Diencephalon (tissue), 1 donor: ENCODE measurements at places on chromosomes 2 and 18. TPM values are rescaled to one million over a fixed set of nuclear protein-coding genes. Genes with fewer than 3 reads are reported as not detected.

PRKAG3 gene
- total RNA-seq: not detected

CFC1 gene
- 9.2 TPM for total RNA-seq

IL36A gene
- not detected for total RNA-seq

DSG4 gene
- not detected for total RNA-seq

DSG3 gene
- not detected for total RNA-seq

CABYR gene
- total RNA-seq: 19.6 TPM

IL1A gene
- 0.92 TPM for total RNA-seq

SOX11 gene
- total RNA-seq: 246 TPM

PPP1R1C gene
- 3.9 TPM for total RNA-seq

IL1B gene
- total RNA-seq: 1.2 TPM

KDSR gene
- 17.8 TPM for total RNA-seq

STAM2 gene
- 60.7 TPM for total RNA-seq

HOXD3 gene
- total RNA-seq: not detected

GAREM1 gene
- 15.2 TPM for total RNA-seq

SERPINB12 gene
- not detected for total RNA-seq

CENPA gene
- total RNA-seq: 3.2 TPM

AQP12B gene
- total RNA-seq: not detected
